Thoracic aorta (tissue), 2 donors: ENCODE measurements at places on chromosomes 1 and 21. TPM values are rescaled to one million over a fixed set of nuclear protein-coding genes. Genes with fewer than 3 reads are reported as not detected.

OR6K3 gene
- not detected for total RNA-seq

MXRA8 gene
- 239 TPM for total RNA-seq

NBPF4 gene
- not detected for total RNA-seq

RPE65 gene
- not detected for total RNA-seq

CLCA1 gene
- not detected for total RNA-seq

ZNF687 gene
- total RNA-seq, result 22.7 TPM

TRAF3IP3 gene
- total RNA-seq, result 3.3 TPM

LTN1 gene
- total RNA-seq, result 23.4 TPM

GJA9 gene
- not detected for total RNA-seq

GRCh38 chr1:44650159-44650831 is 24.0 kb downstream of the TMEM53 start:
- peaks cover 23% of the 10 kb centered on the region for H3K36me3 ChIP-seq
- H3K4me3 ChIP-seq, result no peak overlapping the region
- peaks cover 7% of the 10 kb centered on the region for H3K4me1 ChIP-seq
- H3K27me3 ChIP-seq, result no peaks in the 10 kb centered on the region
- DNase-seq, result no peak

DNA sequence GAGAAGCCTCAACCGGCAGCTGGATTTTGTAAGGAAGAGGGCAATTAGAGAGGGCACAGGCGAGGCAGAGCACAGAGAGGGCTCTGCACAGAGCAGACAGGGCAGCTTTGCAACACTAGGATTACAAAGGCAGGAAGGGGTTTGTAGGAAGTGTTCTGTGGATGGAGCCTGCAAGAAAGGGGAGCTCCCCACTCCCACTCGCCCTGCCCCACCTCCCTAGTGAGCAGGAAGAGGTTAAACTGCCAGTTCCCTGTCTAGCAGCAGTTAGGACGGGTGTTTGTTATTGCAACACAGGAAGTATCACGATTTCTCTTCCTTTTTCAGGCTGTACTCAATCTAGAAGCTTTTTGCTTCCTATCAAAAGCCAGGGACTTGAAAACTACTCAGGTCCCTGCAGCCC is 63.3 kb upstream of the LRRC8D start:
- H3K27ac ChIP-seq, result no peak overlapping the region
- no peaks in the 10 kb centered on the region for H3K27me3 ChIP-seq
- H3K36me3 ChIP-seq, result no peaks in the 10 kb centered on the region
- H3K4me3 ChIP-seq, result no peak overlapping the region
- no peak for DNase-seq
- no peaks in the 10 kb centered on the region for H3K4me1 ChIP-seq

- H3K27me3 ChIP-seq, result no peaks in the 10 kb centered on the region
- no peaks in the 10 kb centered on the region for H3K4me1 ChIP-seq
- no peak overlapping the region for H3K4me3 ChIP-seq
- no peak for DNase-seq
- no peak overlapping the region for H3K27ac ChIP-seq
Measured at GRCh38 chr1:63255153-63255552, 67.2 kb upstream of the FOXD3 start.

GRCh38 chr1:37481289-37482003 is 7.1 kb downstream of the ZC3H12A start:
- no peak for DNase-seq
- H3K4me1 ChIP-seq, result peaks cover 51% of the 10 kb centered on the region
- no peak overlapping the region for H3K4me3 ChIP-seq
- peak overlapping the region; percentile 18 for H3K27ac ChIP-seq
- H3K27me3 ChIP-seq, result no peaks in the 10 kb centered on the region

- H3K36me3 ChIP-seq, result no peaks in the 10 kb centered on the region
- no peaks in the 10 kb centered on the region for H3K4me1 ChIP-seq
- H3K27me3 ChIP-seq, result no peaks in the 10 kb centered on the region
- no peak overlapping the region for H3K27ac ChIP-seq
- peak overlapping the region; percentile 24 for H3K4me3 ChIP-seq
- no peak for DNase-seq
Measured at GRCh38 chr21:16085421-16085820, 355.6 kb downstream of the USP25 start.

- peaks cover 20% of the 10 kb centered on the region for H3K4me1 ChIP-seq
- no peak for DNase-seq
- H3K36me3 ChIP-seq, result peaks cover 15% of the 10 kb centered on the region
Measured at GRCh38 chr1:112704391-112704933, 2.5 kb downstream of the RHOC start.

DNA sequence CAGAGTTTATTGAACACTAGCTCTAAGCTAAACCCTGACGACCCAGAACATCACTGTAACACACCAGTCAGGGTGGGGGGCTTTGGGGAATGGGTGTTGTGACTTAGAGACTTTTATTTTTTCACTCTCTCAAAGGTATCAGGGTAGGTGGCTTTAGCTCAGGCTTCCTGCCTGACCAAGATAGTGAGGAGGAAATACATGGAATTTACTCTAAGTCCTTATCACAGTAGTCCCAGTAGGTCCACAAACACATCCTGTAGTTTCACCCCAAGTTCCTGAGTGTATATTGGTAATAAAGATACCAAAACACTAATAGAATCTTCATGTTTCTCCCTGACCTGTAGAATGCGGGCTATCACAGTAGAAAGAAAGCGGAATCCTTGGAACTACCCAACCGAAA is 15.1 kb downstream of the GJA5 start:
- no peaks in the 10 kb centered on the region for H3K27me3 ChIP-seq
- DNase-seq, result no peak
- no peak overlapping the region for H3K27ac ChIP-seq
- no peak overlapping the region for H3K4me3 ChIP-seq
- H3K4me1 ChIP-seq, result peaks cover 7% of the 10 kb centered on the region

DNA sequence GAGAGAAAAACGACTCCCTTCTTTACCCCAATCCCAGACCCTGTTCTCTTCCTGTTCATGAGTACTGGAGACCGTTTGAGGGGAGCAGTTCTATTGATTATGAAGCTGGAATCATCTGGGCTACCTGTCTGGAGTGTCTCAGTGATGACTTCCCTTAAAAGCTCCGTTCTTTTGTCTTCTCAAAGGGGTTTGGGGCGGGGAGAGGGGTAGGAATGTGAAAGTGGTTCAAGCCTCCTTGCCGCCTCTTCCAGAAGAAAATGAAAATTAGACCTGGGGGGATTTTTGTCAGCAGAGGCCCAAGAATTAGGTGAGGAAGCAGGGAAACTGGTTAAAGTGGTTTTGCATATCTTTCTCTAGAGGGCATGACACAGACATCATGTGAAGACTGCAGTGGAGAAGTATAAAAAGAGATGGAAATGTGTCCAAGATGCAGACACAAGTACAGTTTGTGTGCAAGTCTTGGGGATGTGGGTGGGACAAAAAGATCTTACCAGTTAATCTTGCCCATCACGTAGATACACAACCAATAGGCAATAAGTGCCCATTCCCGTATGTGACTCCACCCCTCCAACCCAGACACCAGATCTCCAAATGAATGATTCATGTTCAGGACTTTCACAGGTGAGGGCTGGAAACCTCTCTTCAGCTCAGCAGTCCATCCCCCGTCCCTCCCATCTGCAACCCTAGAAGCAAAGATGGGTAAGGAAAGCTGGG is 470 bp upstream of the MTMR11 start:
- H3K36me3 ChIP-seq, result peaks cover 10% of the 10 kb centered on the region
- DNase-seq, result no peak
- H3K4me1 ChIP-seq, result peaks cover 24% of the 10 kb centered on the region
- H3K4me3 ChIP-seq, result peak overlapping the region; percentile 84
- no peaks in the 10 kb centered on the region for H3K27me3 ChIP-seq

GRCh38 chr1:30189818-30190500 is 533.4 kb downstream of the MATN1 start:
- DNase-seq, result no peak
- H3K36me3 ChIP-seq, result no peaks in the 10 kb centered on the region
- H3K27me3 ChIP-seq, result no peaks in the 10 kb centered on the region
- no peak overlapping the region for H3K27ac ChIP-seq

DNA sequence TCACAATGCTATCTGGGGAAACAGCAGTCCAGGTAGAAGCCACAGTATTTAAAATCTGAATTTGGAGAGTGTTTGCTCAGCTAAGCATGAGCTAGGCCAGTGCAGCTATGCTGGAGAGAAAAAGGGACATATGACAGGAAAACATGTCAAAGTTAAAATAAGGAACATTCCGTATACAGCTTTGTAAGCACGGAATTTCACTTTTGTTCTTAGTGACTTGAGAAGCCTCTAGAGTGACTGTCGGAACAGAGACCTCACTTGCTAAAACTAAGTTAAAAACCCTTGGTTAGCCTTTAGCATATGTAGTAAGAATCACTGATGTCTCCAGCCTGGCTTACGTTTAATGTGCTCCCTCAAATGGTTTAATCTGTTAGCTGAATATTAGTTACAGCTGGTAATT is 661.7 kb downstream of the KCNT2 start:
- no peaks in the 10 kb centered on the region for H3K36me3 ChIP-seq
- no peak for DNase-seq
- H3K27me3 ChIP-seq, result no peaks in the 10 kb centered on the region
- no peaks in the 10 kb centered on the region for H3K4me1 ChIP-seq
- H3K27ac ChIP-seq, result no peak overlapping the region

- no peak overlapping the region for H3K4me3 ChIP-seq
- H3K27me3 ChIP-seq, result no peaks in the 10 kb centered on the region
- H3K4me1 ChIP-seq, result peaks cover 2% of the 10 kb centered on the region
- no peaks in the 10 kb centered on the region for H3K36me3 ChIP-seq
- DNase-seq, result no peak
Measured at GRCh38 chr1:176602388-176603004, 139.5 kb downstream of the PAPPA2 start.

DNA sequence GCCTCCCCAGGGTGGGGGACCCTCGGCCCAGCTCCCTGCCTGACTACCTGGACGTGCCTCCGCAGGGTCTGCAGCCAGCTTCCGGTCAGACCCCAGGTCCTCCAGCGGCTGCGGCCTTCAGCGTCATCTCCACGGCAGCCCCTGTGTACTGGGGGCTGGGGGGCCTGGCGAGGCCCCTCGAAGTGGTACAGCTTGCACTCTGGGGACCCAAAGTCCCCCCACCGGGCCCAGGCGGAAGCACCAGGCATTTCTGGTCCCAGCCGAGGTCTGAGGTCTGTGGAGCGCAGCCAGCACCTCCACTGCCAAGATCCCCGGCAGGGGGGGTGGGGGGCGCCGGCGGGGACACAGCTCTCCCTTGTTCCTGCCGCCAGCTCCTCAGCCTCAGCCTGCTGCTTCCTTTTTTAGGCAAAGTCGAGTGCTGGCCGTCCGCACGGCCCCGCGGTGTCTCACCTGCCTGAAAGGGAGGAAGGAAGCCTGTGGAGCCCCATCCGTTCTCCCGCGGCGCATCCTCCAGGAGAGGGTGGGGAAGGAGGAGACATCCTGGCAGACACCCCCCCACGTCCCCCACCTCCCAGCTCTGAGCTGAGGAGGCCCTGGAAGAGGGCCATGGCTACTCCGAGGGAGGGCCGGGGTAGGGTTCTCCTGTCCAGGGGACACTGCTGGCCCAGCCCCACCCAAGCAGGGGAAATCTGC is 1.2 kb upstream of the VWA1 start:
- no peaks in the 10 kb centered on the region for H3K27me3 ChIP-seq
- peak overlapping the region; percentile 68 for H3K27ac ChIP-seq
- H3K36me3 ChIP-seq, result no peaks in the 10 kb centered on the region
- H3K4me1 ChIP-seq, result peaks cover 58% of the 10 kb centered on the region
- peak overlapping the region; percentile 69 for H3K4me3 ChIP-seq
- no peak for DNase-seq

DNA sequence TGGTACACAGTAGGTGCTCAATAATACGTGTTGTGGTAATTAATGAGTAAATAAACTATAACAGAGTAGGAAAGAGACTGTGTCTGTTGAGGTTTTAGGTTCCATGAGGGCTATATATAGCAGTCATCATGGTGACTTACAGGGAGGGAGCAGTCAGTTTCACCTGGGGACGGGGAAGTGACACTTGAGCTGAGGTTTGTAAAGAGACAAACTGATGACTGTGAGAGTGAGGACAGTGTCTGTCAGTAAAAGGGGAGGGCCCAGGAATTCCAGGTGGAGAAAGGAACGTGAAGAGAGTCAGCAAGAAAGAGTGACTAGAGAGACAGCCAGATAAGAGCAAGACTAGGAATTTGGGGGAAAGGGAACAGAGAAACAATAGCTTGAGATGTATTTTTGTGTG is 30.2 kb downstream of the ABCA4 start:
- DNase-seq, result no peak
- H3K27me3 ChIP-seq, result no peaks in the 10 kb centered on the region
- H3K4me3 ChIP-seq, result no peak overlapping the region
- no peak overlapping the region for H3K27ac ChIP-seq
- H3K4me1 ChIP-seq, result peaks cover 35% of the 10 kb centered on the region

- H3K27ac ChIP-seq, result no peak overlapping the region
- DNase-seq, result no peak
- H3K36me3 ChIP-seq, result no peaks in the 10 kb centered on the region
- H3K27me3 ChIP-seq, result no peaks in the 10 kb centered on the region
- no peaks in the 10 kb centered on the region for H3K4me1 ChIP-seq
Measured at GRCh38 chr1:245748240-245748639, 593.5 kb downstream of the KIF26B start.

GRCh38 chr1:17907999-17908398 is 152.9 kb downstream of the ACTL8 start:
- DNase-seq, result no peak
- no peak overlapping the region for H3K4me3 ChIP-seq
- no peaks in the 10 kb centered on the region for H3K4me1 ChIP-seq

DNA sequence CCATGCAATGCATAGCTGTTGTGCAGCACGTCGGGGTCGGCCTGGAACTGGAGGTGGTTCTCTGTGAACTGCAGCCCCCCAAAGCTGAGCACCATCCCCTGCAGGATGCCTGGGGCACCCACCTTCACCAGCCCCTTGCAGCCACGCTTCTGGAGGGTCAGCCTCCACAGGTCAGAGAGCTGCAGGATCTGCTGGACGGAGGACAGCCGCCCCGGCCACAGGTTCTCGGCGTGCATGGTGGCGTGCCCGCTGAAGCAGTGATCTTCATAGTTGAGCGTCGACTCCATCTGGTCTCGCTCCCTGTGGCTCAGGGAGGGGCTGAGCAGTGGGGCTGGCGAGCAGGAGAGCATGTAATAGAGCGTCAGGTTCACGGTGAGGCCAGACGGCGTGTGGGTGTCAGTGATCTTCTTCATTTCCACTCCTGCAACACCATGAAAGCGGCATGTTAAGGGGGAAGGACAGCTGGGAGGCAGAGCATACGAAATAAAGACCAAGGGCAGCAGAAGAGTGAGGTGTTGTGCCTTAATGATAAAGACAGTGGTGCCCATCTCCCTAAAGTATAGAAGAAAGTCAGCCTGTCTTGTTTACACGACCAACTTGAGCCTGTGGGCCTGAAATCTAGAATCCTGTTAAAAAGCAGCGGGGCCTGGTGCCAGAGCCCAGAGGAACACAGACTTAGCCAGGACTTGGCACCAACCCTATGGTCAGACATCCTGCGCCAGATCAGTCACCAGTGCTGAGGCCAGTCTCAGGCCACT is 3.0 kb downstream of the KIAA2013 start:
- peaks cover 75% of the 10 kb centered on the region for H3K4me1 ChIP-seq
- peaks cover 19% of the 10 kb centered on the region for H3K36me3 ChIP-seq
- H3K4me3 ChIP-seq, result peak overlapping the region; percentile 75
- no peaks in the 10 kb centered on the region for H3K27me3 ChIP-seq

DNA sequence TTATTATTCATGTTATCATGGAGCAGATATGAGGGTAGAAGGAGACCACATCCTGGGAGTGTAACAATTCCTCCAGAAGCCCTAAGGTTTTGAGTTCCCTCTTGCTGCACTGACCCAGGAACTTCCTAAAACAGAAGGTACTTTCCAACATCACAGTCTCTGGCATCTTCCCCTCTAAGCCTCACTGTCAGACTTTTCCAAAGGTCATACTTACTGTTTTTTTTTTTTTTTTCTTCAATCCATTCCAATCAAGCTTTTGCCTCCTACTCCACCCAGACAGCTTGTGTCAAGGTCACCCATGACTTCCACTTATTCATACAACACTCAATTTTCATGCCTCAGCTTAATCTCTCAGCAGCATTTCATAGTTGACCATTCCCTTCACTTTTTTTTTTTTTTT is 18.4 kb upstream of the UQCRHL start:
- H3K4me3 ChIP-seq, result no peak overlapping the region
- no peak for DNase-seq
- peak overlapping the region; percentile 20 for H3K27ac ChIP-seq
- peaks cover 6% of the 10 kb centered on the region for H3K4me1 ChIP-seq
